ENCODE measurements at places on chromosomes 7 and 10. TPM values are rescaled to one million over a fixed set of nuclear protein-coding genes. Genes with fewer than 3 reads are reported as not detected.

MEOX2 gene
- total RNA-seq: 0.39 TPM

ADGRA1 gene
- total RNA-seq: 9.1 TPM

DKK1 gene
- 3.1 TPM for total RNA-seq

PILRA gene
- total RNA-seq: 12.5 TPM

PPIA gene
- total RNA-seq: 1,460 TPM

PPP1R17 gene
- 657 TPM for total RNA-seq

BTBD16 gene
- 0.98 TPM for total RNA-seq

HOXA6 gene
- not detected for total RNA-seq

SGCE gene
- total RNA-seq: 64.4 TPM

PNLIPRP3 gene
- not detected for total RNA-seq

IDI1 gene
- total RNA-seq: 103 TPM

GIMAP5 gene
- total RNA-seq: not detected

VWDE gene
- 12.4 TPM for total RNA-seq

GJD4 gene
- total RNA-seq: not detected

JCAD gene
- 0.32 TPM for total RNA-seq

NOS3 gene
- 0.86 TPM for total RNA-seq

ADAM12 gene
- total RNA-seq: 18.4 TPM

FBXO24 gene
- total RNA-seq: 0.49 TPM

LIPF gene
- not detected for total RNA-seq

JMJD1C gene
- 110 TPM for total RNA-seq

ABCB1 gene
- 0.78 TPM for total RNA-seq

OR13A1 gene
- 0.44 TPM for total RNA-seq

INMT gene
- 1.7 TPM for total RNA-seq

STEAP1B gene
- total RNA-seq: not detected

XRCC2 gene
- 3.0 TPM for total RNA-seq

SAP25 gene
- 8.0 TPM for total RNA-seq

MLXIPL gene
- total RNA-seq: 0.86 TPM

LIPJ gene
- total RNA-seq: 0.22 TPM

MTURN gene
- 32.6 TPM for total RNA-seq

TUBAL3 gene
- total RNA-seq: not detected

TAX1BP1 gene
- total RNA-seq: 103 TPM

IFIT1B gene
- total RNA-seq: not detected

HOGA1 gene
- not detected for total RNA-seq

CDHR1 gene
- total RNA-seq: 6.1 TPM

GIMAP8 gene
- not detected for total RNA-seq

ITGB8 gene
- 19.0 TPM for total RNA-seq

NCAPG2 gene
- total RNA-seq: 27.2 TPM

IDI2 gene
- not detected for total RNA-seq

NMT2 gene
- total RNA-seq: 33.4 TPM

RELN gene
- total RNA-seq: 5.7 TPM

MCM10 gene
- 5.0 TPM for total RNA-seq

WEE2 gene
- not detected for total RNA-seq

Data from glutamatergic neuron (in vitro differentiated cells).